ENCODE measurements at places on chromosomes 7 and 10. TPM values are rescaled to one million over a fixed set of nuclear protein-coding genes. Genes with fewer than 3 reads are reported as not detected.

Gene MLXIPL
- total RNA-seq: 56.2 TPM

Gene SSMEM1
- total RNA-seq: not detected

Gene CPN1
- not detected for total RNA-seq

Gene SPDYE6
- not detected for total RNA-seq

DNA sequence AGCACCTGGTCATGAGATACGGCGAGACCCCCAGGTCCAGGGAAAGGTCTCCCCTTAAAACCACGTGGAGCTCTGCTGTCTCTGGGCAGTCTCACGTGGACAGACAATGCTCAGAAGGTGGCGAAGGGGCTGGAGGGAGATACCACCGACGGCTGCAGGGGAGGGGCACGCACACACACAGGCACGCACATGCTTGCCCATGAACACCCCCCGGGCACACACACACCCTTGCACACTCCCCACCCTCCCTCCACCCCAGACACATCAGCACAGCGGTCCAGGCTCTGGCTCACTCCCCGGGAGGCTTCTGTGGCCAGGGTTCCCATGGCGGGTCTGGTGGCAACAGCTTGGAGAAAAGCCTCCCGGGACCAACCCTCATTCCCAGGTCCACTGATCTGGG, 52.4 kb upstream of the TNRC18 start:
- H3K4me3 ChIP-seq: no peak overlapping the region
- no peak for ATAC-seq
- H3K36me3 ChIP-seq: peaks cover 13% of the 10 kb centered on the region
- peaks cover 5% of the 10 kb centered on the region for H3K4me1 ChIP-seq
- H3K27ac ChIP-seq: no peak overlapping the region

GRCh38 chr10:36116731-36117130, 474.6 kb upstream of the FZD8 start:
- no peak overlapping the region for H3K4me3 ChIP-seq
- ATAC-seq: no peak
- H3K27ac ChIP-seq: no peak overlapping the region
- H3K27me3 ChIP-seq: no peaks in the 10 kb centered on the region

GRCh38 chr7:19061331-19061730, 56.1 kb downstream of the TWIST1 start:
- no peaks in the 10 kb centered on the region for H3K36me3 ChIP-seq
- no peaks in the 10 kb centered on the region for H3K4me1 ChIP-seq
- H3K4me3 ChIP-seq: no peak overlapping the region
- no peak overlapping the region for H3K27ac ChIP-seq
- ATAC-seq: no peak

DNA sequence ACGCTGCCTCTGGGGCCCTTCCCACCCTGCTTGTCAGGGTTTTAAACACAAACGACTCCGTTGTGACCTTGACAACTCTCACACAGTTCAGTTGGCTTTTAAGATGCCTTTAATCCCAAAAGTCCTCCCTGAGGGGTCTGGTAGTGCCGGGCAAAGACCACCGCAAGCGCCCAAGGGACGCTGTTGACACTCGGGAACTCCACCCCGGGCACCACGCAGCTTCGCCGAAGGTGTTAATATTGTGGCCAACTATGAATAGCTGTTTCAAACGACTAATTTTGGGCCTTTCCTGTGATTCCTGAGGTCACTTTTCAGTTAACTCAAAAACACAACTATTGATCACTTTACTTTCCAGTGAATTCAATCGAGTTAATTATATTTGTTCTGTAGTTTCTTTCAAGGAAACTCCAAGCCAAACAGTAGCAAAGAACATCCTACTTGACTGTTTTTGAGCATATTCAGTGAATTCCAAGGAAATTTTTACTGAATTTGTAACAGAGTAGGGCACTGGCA, 958 bp upstream of the ESYT2 start:
- H3K36me3 ChIP-seq: no peaks in the 10 kb centered on the region
- H3K27me3 ChIP-seq: no peaks in the 10 kb centered on the region
- peak overlapping the region; percentile 70 for H3K4me3 ChIP-seq
- no peak for ATAC-seq

DNA sequence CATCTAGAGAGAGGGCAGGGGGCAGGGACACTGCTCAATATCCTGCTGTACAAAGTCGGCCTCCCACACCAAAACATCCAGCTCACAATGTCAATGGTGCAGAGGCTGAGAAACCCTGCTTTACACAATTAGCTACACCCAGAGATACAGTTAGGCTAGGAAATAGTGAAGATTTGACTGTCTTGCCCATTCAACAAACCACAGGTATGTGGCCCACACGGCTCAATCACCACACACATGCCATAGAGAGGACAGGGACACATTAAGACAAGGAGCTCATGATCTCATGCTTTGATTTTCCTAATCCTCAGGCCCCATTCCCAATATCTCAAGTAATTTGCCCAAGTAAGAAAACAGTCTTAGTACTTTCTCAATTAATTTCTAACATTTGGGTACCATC, 110.4 kb downstream of the OSBPL3 start:
- no peaks in the 10 kb centered on the region for H3K27me3 ChIP-seq
- H3K4me1 ChIP-seq: no peaks in the 10 kb centered on the region
- H3K4me3 ChIP-seq: no peak overlapping the region
- H3K27ac ChIP-seq: no peak overlapping the region

- H3K27ac ChIP-seq: no peak overlapping the region
- H3K27me3 ChIP-seq: no peaks in the 10 kb centered on the region
- H3K36me3 ChIP-seq: no peaks in the 10 kb centered on the region
- no peak overlapping the region for H3K4me3 ChIP-seq
- H3K4me1 ChIP-seq: no peaks in the 10 kb centered on the region
Observed at GRCh38 chr7:31986878-31987518, 83.2 kb downstream of the PDE1C start.

DNA sequence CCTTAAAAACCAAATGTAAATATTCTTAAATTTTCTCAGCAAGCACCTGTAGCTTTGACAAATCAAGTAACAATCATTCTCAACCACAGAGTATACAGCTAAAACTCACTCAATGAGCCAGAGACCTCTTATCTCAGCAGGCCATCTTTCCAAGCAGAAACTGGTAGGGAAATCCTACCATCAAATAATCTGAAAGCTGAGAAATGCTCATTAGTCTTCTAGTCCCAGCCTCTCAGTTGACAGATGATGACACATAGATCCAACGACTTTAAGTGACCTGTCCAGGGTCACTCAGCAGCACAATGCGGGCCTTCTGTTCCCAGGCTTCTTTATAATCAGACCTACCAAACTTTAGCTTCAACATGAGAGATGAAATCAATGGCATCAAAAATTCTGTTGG, 184.6 kb downstream of the SGMS1 start:
- H3K27me3 ChIP-seq: no peaks in the 10 kb centered on the region
- H3K4me3 ChIP-seq: no peak overlapping the region
- H3K27ac ChIP-seq: no peak overlapping the region
- no peak for ATAC-seq
- no peaks in the 10 kb centered on the region for H3K36me3 ChIP-seq
- no peaks in the 10 kb centered on the region for H3K4me1 ChIP-seq

DNA sequence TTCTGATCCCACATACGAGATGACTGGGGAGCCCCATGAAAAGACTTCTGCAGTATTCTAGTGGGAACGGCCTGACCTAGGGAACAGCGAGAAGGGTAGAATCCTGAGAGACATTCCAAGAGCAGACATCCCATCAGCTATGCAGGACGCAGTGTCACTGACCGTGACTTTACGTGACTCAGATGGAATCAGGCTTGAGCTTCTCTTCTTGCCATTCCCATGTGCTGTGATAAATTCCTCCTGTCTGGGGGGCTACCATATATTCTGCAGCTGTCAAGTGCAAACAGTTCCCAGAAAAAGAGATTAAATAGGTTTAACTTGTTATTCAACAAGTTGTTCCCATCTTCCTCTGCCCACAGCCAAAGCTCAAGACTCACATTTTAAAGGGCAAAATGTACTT, 73.1 kb upstream of the PDE1C start:
- no peaks in the 10 kb centered on the region for H3K36me3 ChIP-seq
- H3K27me3 ChIP-seq: no peaks in the 10 kb centered on the region
- no peak for ATAC-seq

DNA sequence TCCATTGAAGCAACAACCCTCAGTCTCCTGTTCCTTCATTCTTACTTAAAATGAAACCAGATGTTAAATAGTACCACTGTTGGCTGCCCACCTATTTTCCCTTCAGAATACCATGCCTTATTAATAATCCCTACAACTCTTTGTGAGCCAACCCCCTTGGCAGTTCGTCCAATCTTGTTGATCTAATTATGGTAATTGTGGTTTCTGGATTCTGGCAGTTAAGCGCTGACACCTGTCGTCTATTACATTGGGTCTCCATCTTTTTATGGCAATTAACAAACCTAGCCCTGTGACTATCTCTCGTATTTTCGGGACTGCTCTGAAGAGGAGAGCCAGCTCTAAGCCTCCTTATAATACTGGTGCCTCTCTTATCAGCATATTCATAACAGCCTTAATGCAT, 432.0 kb downstream of the ATRNL1 start:
- H3K4me1 ChIP-seq: no peaks in the 10 kb centered on the region
- no peak overlapping the region for H3K4me3 ChIP-seq
- no peaks in the 10 kb centered on the region for H3K36me3 ChIP-seq
- H3K27me3 ChIP-seq: no peaks in the 10 kb centered on the region
- no peak for ATAC-seq

GRCh38 chr7:148262721-148263229, 327.8 kb upstream of the C7orf33 start:
- H3K36me3 ChIP-seq: no peaks in the 10 kb centered on the region
- H3K4me1 ChIP-seq: peaks cover 30% of the 10 kb centered on the region
- ATAC-seq: peak; percentile 75
- no peaks in the 10 kb centered on the region for H3K27me3 ChIP-seq

DNA sequence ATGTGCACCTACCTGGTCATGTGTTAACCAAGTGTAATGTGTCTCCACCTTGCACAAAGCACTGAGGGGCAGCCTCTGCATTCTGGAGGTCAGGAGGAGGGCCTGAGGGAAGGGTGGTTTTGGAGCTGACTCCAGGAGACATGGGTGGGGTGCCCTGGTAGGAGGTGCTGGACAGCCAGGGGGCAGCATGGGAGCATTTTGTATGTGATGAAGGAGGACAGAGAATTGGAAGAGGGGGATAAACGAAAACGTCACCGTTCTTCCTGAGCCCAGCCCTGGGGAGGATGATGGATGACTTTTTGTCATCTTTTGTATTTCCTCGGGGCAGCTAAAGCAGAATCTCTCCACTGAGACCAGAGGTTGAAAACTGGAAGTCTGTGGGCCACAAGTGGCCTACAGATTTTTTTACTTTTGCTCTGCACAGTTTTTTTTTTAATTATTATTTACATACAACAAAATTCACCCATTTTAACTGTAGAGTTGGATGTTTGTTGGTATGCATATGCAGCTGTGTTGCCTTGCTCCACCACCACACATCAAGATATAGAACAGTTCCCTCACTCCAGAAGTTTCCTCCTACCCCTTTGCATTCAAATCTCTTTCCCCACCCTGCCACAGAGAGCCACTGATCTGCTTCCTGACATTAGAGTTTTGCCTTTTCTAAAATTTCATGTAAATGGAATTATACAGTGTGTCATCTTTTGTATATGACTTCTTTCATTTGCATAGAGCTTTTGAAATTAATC, 242.5 kb downstream of the VTI1A start:
- no peak overlapping the region for H3K4me3 ChIP-seq
- no peak for ATAC-seq
- H3K27ac ChIP-seq: no peak overlapping the region
- no peaks in the 10 kb centered on the region for H3K4me1 ChIP-seq

All from gastroesophageal sphincter (tissue), 4 donors.